Fibroblast of skin of right biceps (primary cell): ENCODE measurements at places on chromosomes 1 and 21.
A peak's percentile ranks its signal among the peaks of the same experiment; 100 is the strongest.

- no peak for DNase-seq
Measured at GRCh38 chr1:160731990-160732389, 7.1 kb upstream of the SLAMF7 start.

- no peak for DNase-seq
Measured at GRCh38 chr1:221940631-221941030, 198.7 kb upstream of the DUSP10 start.

- no peak for DNase-seq
Measured at GRCh38 chr1:227586733-227587132, 23.4 kb downstream of the ZNF678 start.

- no peak for DNase-seq
Measured at GRCh38 chr1:216914974-216915373, 191.7 kb upstream of the ESRRG start.

DNA sequence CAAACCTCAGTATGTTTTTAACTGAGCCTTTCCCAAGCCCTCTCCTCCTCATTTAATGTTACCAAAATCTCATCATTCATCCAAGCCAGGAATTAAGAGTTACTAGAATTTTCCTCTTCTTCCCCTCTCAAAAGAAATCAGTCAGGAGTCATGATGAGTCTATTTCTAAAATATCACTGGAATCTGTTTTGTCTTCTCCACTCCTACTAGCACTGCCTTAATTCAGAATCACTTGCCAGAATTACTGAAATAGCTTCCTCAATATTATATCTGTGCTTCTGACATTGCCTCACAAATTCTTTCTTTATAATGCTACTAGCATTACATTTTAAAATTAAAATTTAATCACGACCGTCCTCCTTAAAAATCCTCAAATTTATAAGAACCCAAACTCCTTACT is 106.1 kb downstream of the PTGER3 start:
- no peak for DNase-seq

DNA sequence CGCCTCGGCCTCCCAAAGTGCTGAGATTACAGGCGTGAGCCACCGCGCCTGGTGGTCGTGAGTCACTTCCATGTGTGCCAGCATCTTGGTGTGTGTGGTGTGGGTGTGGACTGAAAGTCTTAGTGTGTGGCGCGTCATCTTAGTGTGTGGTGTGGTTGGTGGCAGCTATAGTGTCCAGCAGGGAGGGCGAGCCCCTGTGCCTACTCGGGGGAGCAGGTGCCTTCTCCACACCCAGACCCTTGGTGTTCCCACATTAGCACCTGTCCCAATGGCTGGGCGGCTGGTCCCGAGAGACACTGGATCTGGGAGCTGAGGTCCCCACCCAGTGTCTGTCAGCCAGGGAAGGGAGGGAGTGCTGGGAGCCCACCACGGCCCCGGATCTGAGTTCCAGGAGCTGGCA is 2.8 kb downstream of the SCNN1D start:
- peak; percentile 34 for DNase-seq

- DNase-seq, result no peak
Measured at GRCh38 chr1:116332451-116332850, 40.6 kb upstream of the ATP1A1 start.

- peak; percentile 7 for DNase-seq
Measured at GRCh38 chr1:95287081-95287480, 53.1 kb downstream of the RWDD3 start.

DNA sequence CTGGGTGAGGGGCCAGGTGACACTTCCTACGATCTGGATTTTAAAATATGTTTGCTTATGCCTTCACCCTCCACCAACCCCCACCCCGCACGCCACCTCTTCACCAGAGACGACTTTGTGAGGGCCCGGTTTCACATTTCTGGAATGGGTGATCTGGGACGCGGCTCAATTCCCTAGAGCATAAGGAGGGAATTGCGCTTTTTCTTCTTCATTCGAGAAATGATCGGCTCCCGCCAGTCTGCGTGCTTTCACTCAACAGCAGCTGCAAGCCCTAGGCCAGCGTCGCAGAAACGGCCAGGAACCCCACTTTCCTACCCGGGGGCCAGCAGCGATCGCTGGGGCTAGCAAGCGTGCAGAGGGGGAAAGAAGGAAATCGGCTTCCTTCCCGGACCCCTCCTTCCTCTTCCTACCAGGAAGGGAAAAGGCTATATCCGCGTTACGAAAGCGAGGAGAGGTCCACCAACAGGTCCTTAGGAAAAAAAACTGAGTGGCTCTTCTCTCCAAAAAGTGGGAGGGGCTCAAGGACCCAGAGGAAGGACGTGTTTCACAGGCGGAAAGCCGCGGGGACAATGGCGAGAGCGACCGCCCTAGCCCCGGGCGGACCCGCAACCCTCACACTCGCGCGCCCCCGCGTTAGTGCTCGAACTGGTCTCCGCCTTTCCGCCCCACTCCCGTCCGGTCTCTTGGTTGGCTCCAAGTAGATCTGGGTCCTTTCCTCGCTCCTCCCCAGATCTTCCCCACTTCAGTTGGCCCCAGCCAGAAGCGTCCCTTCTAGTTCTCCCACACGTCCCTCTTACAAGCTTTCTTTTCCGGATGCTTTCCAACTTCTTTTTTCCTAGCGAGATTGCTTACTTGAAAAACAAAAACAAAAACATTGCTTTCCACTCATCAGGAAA is 1.1 kb upstream of the ADAMTS1 start:
- DNase-seq, result peak; percentile 82

DNA sequence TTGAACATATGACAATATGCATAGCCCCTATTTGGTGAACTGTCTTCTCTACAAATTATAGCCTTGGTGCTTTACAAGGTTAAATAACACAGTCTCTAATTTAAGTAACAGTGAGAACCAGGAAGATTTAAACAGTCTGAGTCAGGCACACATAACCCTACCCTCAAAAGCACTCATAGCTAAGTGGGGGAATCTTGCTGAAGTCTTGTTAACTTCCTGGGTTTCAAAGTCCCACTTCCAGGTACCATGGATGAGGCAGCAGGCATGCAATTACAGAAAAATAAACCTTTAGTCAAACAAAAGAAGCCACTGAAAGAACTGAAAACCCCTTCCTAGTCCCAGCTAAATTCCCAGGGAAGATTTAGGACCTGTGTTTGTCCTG is 147.6 kb downstream of the PBX1 start:
- DNase-seq, result peak; percentile 45

DNA sequence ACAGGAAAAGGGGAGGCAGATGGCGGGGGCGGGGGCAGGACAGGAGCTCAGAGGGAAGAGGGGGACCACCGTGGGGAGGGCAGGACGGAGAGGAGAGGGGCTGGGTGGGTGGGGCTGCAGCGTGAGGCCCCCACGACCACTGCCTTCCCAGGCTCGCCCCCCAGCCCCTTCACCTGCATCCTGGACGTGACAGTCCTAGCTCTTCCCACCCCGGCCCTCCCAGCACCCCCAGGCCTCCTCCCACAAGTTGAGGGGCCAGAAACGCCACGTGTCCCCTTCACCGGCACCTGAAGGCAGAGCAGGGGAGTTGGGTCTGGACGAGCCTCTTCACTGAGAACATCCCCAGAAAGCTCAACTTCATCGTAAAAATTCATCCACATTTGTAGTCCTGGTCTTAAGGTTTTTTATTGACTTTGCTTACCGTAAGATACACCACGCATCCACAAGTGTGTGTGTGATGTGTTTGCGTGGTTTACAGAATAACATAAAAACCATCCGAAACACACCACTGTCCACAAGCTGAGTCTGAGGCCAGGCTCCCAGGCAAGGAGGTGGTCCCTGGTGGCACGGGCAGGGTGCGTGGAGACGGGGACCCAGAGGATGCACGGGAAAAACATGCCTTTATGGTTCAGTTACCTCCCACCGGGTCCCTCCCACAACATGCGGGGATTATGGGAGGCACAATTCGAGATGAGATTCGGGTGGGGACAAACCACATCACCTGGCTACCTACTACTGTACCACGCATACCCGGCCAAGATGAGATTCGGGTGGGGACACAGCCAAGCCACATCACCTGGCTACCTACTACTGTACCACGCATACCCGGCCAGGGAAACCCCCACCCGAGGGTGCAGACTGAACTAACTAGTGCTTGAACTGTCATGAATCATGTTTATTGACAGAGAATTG is 13.9 kb upstream of the COL18A1 start:
- no peak for DNase-seq

- peak; percentile 65 for DNase-seq
Measured at GRCh38 chr1:12014141-12014991, 4.9 kb upstream of the MIIP start.

DNA sequence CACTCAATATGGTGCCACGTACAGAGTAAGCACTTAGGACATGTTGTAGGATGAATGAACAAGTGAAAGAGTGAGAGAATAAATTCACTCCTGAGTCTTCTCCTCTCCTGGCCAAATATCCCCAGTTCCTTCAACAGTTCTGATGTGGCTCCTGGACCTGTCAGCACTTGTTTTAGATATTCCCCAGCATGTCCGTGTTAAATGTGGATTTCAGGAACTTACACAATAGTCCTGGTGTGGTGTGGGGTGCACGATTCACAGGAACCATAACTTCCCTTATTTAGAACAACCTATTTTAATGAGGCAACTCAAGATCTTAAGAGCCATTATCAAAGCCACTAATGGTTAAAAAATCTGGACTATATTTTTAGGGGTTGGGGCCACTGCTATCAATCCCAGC is 39.0 kb upstream of the MYSM1 start:
- DNase-seq, result no peak

- peak; percentile 39 for DNase-seq
Measured at GRCh38 chr1:172970186-172970585, 80.6 kb downstream of the TNFSF18 start.

- peak; percentile 43 for DNase-seq
Measured at GRCh38 chr1:193730017-193730416, 543.6 kb upstream of the B3GALT2 start.

GRCh38 chr1:54884768-54885167 is 2.2 kb downstream of the DHCR24 start:
- DNase-seq, result no peak

- DNase-seq, result peak; percentile 49
Measured at GRCh38 chr1:81549588-81550127, 251.1 kb upstream of the ADGRL2 start.

- no peak for DNase-seq
Measured at GRCh38 chr1:49226758-49227157, 450.1 kb upstream of the BEND5 start.

- peak; percentile 65 for DNase-seq
Measured at GRCh38 chr1:51956528-51957509, 33.7 kb downstream of the RAB3B start.

GRCh38 chr1:11494771-11495170 is 15.8 kb downstream of the DISP3 start:
- no peak for DNase-seq

DNA sequence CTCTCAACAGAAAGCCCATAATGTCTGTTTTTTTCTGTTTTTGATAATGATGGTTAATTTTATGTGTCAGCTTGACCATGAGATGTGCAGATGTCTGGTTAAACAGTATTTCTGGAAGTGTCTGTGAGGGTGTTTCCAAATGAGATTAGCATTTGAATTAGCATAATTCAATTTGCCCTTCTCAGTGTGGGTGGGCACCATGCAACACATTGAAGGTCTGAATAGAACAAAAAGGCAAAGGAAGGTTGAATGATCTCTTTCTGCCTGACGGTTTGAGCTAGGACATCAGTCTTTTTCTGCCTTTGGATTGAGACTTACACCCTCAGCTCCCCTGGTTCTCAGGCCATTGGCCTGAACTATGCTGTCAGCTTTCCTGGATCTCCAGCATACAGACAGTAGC is 34.9 kb upstream of the SPATA6 start:
- no peak for DNase-seq

GRCh38 chr1:160646180-160646579 is 664 bp downstream of the SLAMF1 start:
- no peak for DNase-seq

DNA sequence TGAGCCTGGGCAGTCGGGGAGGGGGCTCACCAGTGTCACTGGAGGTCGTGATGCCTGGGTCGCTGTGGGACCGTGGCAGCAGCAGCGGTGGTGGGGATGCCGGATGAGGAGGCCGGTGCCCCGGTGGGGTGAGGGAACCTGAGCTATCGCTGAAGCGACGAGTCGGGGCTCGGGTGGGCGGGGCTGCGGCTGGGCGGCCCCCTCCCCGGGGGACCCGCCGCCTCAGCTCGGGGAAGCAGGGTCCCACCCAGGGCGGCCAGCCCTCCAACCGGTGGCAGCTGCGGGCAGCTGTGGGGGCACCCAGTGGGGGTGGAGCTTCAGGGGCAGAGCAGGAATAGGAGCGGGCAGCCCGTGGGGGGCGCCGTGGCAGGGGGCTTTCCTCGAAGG is 5.0 kb downstream of the ENTREP3 start:
- DNase-seq, result no peak
